ENCODE measurements at places on chromosomes 16 and 17.

DNA sequence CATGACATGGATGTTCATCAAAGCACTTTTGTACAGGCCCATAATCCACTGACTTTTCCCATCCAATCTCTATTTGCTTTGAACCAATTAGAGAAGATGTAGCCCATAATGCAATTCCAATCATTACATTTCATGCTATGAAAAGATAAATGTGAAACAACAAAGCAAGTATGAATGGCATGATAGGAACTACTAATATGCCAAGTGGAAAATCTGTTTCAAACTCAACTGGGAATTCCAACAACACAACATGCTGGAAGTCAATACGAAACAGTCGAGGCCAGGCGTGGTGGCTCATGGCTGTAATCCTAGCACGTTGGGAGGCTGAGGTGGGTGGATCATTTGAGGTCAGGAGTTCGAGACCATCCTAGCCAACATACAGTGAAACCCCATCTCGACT lies 39.6 kb upstream of the TMEM97 start:
- no peak for DNase-seq

DNA sequence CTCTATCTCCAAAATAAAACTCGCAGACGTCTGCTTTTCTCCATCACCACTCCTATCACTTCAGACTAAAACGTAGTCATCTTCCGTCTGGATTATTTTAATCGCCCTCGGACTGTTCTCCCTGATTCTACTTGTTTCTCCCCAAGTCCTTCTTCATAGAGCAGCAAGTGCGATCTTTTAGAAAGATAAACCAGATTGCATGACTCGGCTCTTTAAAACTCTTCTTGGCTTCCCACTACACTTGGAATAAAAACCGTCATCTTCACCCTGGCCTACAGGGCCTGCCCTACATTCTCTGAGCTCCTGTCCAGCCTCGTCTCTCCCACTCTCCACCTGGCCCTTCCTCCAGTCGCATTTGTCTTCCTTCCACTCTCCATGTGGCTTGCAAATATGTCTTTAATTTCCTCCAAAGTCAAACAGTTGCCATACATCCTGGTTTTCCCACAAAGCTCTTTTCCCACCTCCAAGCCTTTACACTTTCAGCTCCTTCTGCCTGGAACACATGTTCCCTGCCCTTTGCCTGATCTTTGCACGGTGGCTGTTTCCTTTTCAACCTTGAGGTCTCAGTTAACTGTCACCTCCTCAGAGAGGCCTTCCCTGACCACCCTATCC lies 70.5 kb upstream of the DHX40 start:
- DNase-seq = no peak

DNA sequence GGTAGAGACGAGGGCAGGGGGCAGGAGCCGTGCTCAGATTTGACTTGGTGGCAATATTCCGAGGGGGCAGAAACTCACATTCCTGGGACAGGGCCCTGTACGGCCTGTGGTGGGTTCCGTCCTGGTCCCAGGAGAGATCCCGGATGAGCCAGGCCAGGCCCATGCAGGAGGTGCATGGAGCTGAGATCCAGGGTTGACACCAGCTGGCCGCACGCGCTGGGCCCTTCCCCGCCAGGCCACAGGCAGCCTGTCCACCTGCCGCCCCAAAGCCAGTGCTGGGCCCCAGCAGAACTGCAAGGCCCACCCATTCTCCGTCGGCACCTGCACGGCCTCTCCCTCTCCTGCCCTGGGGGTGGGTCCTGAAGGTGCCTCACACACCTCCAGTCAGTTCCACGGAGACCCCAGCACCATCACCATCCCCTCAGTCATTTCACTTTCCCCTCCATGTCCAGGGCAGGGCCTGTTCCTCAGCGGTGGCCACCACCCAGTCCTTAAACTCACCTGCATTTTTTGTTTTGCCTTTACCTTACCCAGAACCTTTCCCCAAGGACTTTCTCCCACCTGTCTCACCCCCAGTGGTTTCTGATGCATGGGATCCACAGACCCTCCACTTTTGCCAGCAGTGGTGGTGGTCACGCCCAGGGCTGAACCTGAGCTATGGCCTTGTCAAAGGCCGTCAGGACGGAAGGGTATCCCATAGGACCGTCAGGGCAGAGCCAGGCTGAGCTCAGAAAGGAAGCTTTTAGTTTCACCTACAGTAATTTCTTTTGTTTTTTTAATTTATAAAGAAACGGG lies 25.1 kb upstream of the CDH15 start:
- DNase-seq = no peak

DNA sequence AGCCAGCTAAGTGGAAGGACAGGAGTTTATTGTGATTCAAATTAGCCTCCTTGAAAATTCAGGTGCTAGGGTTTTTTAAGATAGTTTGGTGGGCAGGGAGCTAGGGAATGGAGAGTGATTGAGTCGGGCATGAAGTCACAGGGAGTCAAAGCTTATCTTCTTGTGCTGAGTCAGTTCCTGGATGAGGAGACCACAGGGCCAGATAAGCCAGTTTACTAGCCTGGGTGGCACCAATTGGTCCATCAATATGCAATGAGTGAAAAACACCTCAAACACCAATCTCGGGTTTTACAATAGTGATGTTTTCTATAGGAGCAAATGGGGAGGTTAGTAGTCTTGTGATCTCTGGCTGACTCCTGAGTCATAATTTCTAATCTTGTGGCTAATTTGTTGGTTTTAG lies 165.1 kb downstream of the ABCC12 start:
- DNase-seq = no peak

GRCh38 chr16:85935974-85936760 lies 37.2 kb downstream of the IRF8 start:
- DNase-seq = peak; percentile 78

GRCh38 chr17:51995797-51996403 lies 162.6 kb downstream of the CA10 start:
- no peak for DNase-seq

DNA sequence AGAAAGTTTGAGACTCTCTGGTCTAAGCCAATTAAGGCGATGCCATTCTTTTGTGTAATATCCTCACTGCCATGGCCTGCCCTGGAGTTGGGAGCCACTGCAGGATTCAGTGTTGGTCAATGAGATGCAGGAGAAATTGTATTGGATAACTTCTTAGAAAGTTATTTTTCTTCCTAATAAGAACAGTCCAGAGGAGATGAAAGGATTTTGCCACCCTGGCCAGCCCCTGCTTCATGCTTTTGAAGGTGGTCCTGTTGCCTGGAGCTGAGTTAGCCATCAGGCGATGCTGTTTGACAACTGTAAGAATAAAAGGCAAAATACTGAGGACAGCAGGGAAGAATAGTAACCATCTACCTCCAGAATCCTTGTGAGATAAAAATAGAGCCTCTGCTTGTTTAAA lies 35.4 kb upstream of the CNTNAP4 start:
- DNase-seq = no peak
